Right atrium auricular region (tissue), 2 donors: ENCODE measurements at places on chromosomes 13 and 19. TPM values are rescaled to one million over a fixed set of nuclear protein-coding genes. Genes with fewer than 3 reads are reported as not detected.

GRCh38 chr13:97953376-97953970, at the start of gene IPO5:
Gene IPO5, plus strand, starts transcription at chr13:97953675. Its CDS starts 23,022 bp downstream, at chr13:97976697.
- no peaks in the 10 kb centered on the region for H3K27me3 ChIP-seq
- H3K4me1 ChIP-seq, result no peaks in the 10 kb centered on the region
- H3K27ac ChIP-seq, result no peak within 1 kb of the TSS
- no peak within 1 kb of the TSS for H3K4me3 ChIP-seq
- DNase-seq, result no peak

DNA sequence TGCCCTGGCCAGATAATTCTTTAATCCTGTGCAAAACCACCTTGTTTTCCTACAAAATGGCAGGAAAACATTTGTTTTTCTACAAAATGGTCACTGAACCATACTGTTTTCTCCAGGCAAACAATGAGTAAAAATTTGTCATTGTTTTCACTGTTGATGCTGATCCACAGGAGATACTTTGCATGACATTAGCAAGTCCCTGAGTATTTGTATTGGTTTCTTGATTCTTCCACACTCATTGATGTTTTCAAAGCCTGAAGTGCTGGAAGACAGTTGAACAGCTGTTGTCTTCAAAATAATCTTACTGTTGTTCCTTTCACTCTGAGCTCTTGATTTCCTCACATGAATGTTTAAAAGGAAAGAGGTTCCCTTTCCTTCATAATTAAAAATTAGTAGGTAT, 123.1 kb upstream of the HTR2A start:
- DNase-seq, result no peak
- H3K4me3 ChIP-seq, result no peak overlapping the region
- H3K4me1 ChIP-seq, result no peaks in the 10 kb centered on the region
- H3K27me3 ChIP-seq, result no peaks in the 10 kb centered on the region
- H3K36me3 ChIP-seq, result no peaks in the 10 kb centered on the region

DNA sequence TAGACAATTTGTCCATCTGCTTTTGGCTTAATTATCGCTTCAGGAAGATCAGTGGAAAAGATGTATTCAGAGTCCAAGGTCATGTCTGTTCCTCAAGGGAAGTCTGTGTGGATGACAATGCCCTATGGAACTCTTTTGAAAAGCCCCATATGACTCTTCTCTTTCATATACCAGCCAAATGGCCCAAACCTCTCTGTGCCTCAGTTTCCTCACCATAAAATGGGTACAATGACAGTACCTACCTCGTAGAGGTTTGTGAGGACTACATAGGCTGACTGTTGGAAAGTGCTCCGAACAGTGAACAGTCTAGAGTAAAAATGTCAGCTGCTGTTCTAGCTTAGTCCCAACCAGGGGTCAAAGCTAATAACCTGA, 104.6 kb downstream of the COL4A2 start:
- H3K4me1 ChIP-seq, result no peaks in the 10 kb centered on the region
- H3K27me3 ChIP-seq, result no peaks in the 10 kb centered on the region
- DNase-seq, result no peak
- no peaks in the 10 kb centered on the region for H3K36me3 ChIP-seq

GRCh38 chr19:15563325-15563794, 51.7 kb upstream of the CYP4F8 start:
- DNase-seq, result no peak
- no peaks in the 10 kb centered on the region for H3K27me3 ChIP-seq
- H3K4me1 ChIP-seq, result no peaks in the 10 kb centered on the region
- no peaks in the 10 kb centered on the region for H3K36me3 ChIP-seq

DNA sequence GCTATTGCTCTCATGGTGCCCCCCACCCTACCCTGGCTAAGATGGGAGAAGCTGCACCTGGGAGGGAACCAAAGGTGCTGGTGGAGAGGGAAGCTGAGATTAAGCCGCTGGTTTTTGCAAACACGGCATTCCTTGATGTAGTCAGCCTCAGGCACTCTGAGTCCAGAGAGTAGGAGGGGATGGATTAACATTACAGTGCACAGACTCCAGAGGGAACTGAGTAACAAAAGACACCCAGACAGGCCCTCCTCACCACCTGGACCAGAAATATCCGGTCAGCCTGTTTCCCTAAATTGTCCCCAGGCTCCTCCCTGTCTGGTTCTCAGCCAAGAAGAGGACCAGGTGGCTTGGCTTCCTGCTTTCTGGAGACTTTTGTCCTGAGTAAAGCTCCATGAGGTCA, 28.9 kb upstream of the PABPC3 start:
- no peaks in the 10 kb centered on the region for H3K36me3 ChIP-seq
- H3K4me3 ChIP-seq, result no peak overlapping the region
- H3K27me3 ChIP-seq, result no peaks in the 10 kb centered on the region
- no peaks in the 10 kb centered on the region for H3K4me1 ChIP-seq

- no peaks in the 10 kb centered on the region for H3K27me3 ChIP-seq
- DNase-seq, result no peak
- peaks cover 16% of the 10 kb centered on the region for H3K36me3 ChIP-seq
- H3K4me3 ChIP-seq, result no peak overlapping the region
- no peak overlapping the region for H3K27ac ChIP-seq
- peaks cover 50% of the 10 kb centered on the region for H3K4me1 ChIP-seq
Measured at GRCh38 chr19:17114414-17114831, 38.8 kb downstream of the MYO9B start.

DNA sequence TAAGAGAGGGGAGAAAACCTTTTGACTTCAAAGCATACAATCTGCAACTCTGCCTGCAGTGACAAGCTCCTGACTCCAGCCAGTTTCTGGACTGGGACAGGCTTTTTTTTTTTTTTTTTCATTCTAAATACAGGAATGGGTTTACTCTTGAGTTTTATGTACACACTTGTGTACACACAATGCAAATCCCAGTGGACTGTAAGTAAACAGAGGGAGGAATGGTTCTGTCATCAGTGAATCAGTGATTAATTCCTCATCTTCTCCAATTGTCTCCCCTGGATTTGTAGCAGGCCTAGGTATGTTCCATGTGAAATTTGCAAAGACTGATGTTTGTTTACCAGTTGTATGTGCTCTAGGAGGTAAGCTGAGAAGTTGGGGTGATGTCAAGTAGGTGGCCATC, 184.8 kb downstream of the SHISA2 start:
- H3K36me3 ChIP-seq, result no peaks in the 10 kb centered on the region
- H3K4me1 ChIP-seq, result no peaks in the 10 kb centered on the region
- no peak overlapping the region for H3K4me3 ChIP-seq
- H3K27ac ChIP-seq, result no peak overlapping the region

- no peak for DNase-seq
- H3K4me3 ChIP-seq, result no peak overlapping the region
- H3K27me3 ChIP-seq, result no peaks in the 10 kb centered on the region
- H3K36me3 ChIP-seq, result no peaks in the 10 kb centered on the region
Measured at GRCh38 chr13:82248762-82249161, 1633.5 kb downstream of the SLITRK1 start.

- H3K4me1 ChIP-seq, result no peaks in the 10 kb centered on the region
- no peak for DNase-seq
- no peak overlapping the region for H3K4me3 ChIP-seq
- no peaks in the 10 kb centered on the region for H3K36me3 ChIP-seq
- no peak overlapping the region for H3K27ac ChIP-seq
Measured at GRCh38 chr19:38989066-38989605, 13.6 kb upstream of the FBXO17 start.

Gene EHD2
- total RNA-seq, result 44.9 TPM

Gene CGB3
- not detected for total RNA-seq

Gene CLEC4G
- total RNA-seq, result 0.55 TPM

Gene COX6B2
- total RNA-seq, result not detected

Gene CTXN1
- 1.7 TPM for total RNA-seq
